ENCODE measurements at places on chromosomes 7 and 10.

- no peak for DNase-seq
Observed at GRCh38 chr7:5661942-5662341, 119.5 kb downstream of the RNF216 start.

DNA sequence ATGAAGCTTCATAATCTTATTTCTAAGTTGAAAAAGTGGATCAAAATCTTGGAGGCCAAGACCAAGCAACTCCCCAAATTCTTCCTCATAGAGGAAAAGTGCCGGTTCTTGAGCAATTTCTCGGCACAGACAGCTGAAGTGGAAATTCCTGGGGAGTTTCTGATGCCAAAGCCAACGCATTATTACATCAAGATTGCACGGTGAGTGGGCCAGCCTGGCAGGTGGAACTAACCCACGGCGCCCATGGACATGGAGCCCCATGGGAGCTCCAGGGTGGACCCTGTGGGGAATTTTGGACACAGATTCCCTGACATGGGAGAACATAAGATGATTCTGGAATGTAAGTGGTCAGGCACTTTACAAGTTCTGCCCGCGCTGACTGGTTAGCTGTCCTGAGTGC lies 125.9 kb downstream of the TRRAP start:
- no peak for DNase-seq

- no peak for DNase-seq
Observed at GRCh38 chr7:50557099-50557498, 8.1 kb downstream of the DDC start.

GRCh38 chr7:150443793-150444540 lies 6.5 kb upstream of the GIMAP8 start:
- no peak for DNase-seq

- DNase-seq = no peak
Observed at GRCh38 chr10:48501787-48502771, 102.8 kb downstream of the ARHGAP22 start.

GRCh38 chr7:17681965-17682364 lies 258.3 kb downstream of the SNX13 start:
- DNase-seq = no peak

DNA sequence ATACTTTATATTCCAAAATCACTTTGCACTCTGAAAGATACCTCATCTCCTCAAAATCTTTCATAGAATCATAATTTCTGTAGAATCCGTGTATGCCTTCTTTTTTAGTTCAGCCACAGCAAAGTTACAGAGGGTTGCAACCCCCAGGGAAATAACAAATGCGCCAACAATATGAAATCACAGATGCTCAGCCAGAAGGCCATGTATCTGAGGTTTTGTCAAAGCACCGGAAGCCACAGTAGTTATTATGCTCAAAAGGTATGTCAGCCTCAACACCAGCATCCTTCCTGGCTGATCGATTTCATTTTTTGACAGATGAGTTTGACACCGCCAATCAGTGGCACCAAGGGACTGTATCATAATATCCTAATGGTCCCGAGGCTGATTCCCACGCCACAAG lies 204.1 kb downstream of the KCNMA1 start:
- no peak for DNase-seq

GRCh38 chr7:47778153-47778661 lies 170.1 kb downstream of the PKD1L1 start:
- no peak for DNase-seq

DNA sequence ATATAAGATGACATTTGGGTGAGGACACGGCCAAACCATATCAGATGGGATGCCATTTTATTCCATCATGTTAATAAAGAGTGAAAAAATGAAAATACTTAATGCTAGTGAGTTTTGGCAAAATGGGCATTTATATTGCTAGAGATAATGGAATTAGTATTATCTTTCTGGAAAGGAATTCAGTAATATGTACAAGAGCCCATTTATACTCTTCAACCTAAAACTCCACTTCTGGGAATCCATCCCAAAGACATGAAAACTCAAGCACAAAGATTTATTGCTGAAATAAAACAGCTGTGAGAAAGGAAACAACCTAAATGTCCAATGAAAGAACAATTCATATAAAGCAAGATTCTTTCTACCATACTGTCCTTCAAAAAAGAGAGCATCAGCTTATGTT lies 96.0 kb upstream of the TMEM168 start:
- no peak for DNase-seq

DNA sequence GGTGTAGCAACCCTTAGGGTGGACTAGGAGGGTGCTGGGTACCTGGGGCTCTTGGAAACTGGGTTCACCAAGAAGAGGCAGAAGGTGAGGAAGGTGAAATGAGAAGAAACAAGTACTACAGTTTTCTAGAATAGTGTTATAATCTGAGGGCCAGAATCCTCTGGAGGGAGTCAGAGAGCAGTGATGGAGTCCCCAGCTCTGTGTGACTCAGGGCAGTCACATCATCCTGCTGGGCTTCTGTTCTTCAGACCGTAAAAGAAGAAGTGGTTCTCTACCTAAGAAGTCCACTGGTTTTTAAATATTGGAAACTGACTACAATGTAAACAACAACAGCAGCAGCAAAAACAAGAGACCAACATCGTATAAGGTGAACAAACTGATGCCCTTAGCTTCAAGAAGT lies 197.3 kb downstream of the PRPF18 start:
- DNase-seq = no peak

GRCh38 chr7:137142376-137142775 lies 201.2 kb downstream of the PTN start:
- no peak for DNase-seq

GRCh38 chr10:97072851-97073665 lies 112.7 kb downstream of the SLIT1 start:
- DNase-seq = peak; percentile 77

GRCh38 chr7:71988201-71988600 lies 423.9 kb downstream of the CALN1 start:
- no peak for DNase-seq

GRCh38 chr7:90999989-91000979 lies 263.9 kb upstream of the FZD1 start:
- DNase-seq = no peak

DNA sequence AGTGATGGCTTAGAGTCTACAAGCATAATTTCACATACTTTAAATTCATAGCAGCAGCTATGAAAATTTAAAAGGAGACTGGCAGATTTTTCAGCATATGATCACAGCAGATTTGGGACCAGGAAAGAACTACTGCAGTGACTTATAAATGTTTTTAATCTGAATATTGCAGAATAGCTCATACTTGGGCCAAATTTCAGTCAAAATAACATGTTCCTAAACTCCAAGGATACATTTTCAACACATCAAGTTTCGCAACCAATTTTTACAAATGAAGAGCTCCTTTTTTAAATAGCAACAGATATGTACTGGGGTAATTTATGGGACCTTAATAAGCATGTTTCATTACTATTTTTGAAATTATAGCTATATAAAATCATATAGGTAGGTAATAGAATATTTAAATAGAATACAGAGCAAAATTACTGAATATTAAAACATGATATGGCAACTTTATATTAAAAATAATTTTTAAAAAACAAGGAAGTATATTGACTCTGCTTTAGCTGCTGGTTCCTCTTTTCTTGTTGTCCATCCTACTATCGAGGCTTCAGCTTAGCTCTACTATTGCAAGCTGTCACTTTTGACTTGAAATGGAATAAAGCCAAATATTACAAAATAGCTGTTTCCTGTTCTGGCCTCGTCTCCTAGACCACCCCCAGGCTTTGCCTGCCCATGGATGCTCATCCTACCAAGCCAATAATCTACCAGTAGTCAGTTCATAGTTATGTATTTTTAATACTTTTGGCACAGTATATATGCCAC lies 123.1 kb downstream of the NRBF2 start:
- DNase-seq = no peak

- DNase-seq = no peak
Observed at GRCh38 chr7:139871331-139871730, 42.3 kb downstream of the TBXAS1 start.

- DNase-seq = no peak
Observed at GRCh38 chr10:4780782-4781181, 45.2 kb upstream of the AKR1E2 start.

GRCh38 chr7:128347647-128348097 lies 4.0 kb upstream of the RBM28 start:
- DNase-seq = peak; percentile 52

GRCh38 chr7:103988468-103989199 lies 824 bp downstream of the RELN start:
- DNase-seq = no peak

- no peak for DNase-seq
Observed at GRCh38 chr7:138287549-138287948, 172.5 kb upstream of the TRIM24 start.

DNA sequence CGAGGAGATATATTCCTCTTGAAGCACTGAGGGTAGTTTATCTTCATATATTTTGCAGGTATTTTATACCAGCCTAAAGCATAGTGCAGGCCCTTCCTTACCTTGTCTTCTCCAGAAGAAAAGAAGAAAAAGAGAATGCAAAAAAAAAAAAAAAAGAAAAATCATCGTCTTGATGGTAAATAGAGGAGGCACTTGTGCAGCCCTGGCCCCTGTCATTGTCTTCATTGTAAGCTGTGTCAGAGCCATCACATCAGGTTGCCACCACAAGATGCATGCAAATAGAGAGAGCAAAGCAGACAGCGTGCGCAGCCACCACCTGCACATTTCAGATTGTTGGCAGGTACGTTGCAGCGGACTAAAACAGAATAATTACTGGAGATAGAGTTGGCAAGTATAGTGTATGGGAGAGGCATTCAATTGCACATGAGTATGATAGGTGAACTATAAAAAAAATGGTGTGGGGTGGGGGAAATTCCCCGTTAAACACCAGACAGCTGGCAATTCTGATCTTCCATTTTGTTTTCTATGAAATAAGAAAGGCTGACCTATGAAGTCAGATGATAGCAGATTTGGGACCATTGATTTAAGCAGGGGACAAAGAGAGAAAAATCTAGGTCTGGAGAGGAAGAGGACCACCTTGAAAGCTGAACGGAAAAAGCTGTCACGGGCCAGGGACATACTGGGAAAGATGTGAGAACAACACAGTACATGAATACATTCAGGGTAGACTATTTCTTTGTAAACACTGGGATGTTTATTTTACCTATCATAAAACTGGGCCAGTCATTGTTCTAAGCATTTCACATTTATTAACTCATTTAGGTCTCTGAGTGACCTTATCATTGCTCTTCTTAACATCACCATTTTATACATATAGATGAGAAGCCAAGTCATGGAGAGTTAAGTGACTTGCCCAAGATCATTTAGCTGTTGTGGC lies 306.3 kb upstream of the SP8 start:
- DNase-seq = no peak

DNA sequence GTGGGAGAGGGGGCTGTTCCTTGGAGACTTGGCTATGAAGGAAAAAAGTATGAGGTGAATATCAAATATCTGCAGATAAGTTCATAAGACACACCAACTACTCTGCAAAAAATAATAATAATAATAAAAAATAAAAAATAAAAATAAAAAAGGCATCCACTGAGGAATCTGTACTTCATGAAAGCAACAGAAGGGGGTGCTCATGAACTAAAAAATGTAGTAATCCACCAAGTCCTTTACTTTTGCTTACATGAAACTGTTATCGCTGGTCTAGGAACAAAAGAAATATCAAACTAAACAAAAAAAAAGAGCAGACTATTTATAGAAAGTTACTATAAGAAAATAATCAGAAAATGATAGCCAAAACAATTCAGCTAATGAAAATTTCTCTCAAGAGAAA lies 579.0 kb downstream of the PHTF2 start:
- DNase-seq = no peak

GRCh38 chr7:151251689-151252560 lies 3.4 kb upstream of the SMARCD3 start:
- no peak for DNase-seq

DNA sequence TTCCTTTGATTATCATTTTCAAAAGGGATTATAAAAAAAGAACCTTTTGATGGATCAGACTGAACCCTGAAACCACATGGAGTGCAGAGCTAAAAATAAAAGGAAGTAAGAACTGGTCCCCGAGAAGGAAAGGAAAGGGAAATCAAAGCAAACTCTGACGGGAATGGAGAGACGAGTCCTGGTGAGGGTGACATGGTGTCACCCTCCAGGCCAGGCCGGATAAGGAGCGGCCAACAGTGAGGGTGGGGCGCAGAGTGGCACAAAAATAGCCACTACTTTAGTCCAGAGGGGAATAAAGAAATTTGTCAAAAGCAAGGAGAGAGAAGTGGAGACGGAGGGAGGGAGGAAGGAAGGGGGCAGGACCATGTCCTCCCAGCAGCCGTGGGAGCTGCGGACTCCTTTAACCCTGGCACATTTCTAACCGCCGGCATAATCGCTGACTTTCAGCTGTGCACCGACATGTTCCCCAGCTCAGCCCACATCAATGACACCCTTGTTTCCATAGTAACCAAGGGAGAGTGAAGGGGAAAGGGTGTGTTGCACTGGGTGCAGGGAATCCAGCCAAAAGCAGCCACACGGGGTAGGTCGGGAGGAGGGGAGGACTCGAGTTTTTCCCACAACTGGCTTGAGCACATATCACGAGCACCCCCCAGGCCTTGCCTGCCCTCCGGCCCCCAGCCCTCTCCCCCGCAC lies 29.7 kb downstream of the TRIM8 start:
- DNase-seq = peak; percentile 38

DNA sequence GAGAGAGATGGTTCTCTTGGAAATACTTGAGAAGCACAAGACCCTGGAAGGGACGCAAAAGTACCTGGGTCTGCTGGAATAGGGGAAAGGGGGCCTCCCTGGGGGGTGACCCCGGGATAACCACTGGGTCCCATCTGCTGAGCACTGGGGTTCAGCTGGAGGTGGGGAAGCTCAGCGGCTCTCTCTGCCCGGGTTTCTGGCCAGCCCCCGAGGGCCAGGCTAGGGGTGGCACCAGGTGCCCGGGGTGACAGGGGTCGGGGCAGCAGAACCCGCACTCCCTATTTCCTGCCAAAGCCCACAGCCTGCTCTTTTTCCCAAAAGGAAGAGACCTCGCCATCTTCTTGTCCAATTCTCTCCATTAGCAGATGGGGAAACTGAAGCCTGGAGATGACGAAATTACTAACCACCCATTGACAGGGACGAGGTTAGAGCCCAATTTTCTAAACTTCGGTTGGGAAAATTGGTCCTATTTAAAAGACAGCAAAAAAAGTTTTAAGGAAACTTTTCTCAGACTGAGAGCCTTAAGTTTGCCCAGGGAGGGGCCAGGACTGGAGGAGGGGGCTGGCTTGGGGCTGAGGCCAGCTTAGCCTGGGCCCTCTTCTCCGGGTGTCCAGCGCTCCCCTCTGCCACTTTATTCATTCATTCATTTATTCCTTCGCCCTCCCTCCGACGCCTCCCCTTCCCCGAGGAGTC lies 17.8 kb upstream of the GATA3 start:
- DNase-seq = no peak

GRCh38 chr10:68861253-68861652 lies 33.9 kb downstream of the STOX1 start:
- no peak for DNase-seq

DNA sequence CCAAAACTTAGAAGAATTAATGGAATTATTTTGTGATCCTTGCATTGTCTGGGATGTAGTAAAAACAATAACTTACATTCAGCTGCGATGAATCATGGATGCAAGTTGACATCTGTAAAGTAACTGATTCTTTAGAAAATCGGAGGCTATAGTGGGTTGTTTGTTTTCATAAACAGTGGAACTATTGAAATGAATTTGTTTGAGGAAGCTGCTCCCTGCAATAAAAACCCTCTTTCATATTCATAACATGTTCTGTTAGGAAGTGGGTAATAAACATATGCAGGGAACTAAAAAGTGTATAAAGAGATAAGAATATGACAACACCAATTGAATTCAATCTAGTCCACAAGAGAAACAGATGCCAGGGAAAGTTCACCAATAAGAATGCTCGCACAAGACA lies 53.6 kb downstream of the AGMO start:
- DNase-seq = no peak

- DNase-seq = no peak
Observed at GRCh38 chr7:99837649-99838361, 10.0 kb downstream of the CYP3A43 start.

- no peak for DNase-seq
Observed at GRCh38 chr10:2851566-2851965, 215.8 kb upstream of the PFKP start.
